ENCODE measurements at places on chromosomes 12 and 14.

DNA sequence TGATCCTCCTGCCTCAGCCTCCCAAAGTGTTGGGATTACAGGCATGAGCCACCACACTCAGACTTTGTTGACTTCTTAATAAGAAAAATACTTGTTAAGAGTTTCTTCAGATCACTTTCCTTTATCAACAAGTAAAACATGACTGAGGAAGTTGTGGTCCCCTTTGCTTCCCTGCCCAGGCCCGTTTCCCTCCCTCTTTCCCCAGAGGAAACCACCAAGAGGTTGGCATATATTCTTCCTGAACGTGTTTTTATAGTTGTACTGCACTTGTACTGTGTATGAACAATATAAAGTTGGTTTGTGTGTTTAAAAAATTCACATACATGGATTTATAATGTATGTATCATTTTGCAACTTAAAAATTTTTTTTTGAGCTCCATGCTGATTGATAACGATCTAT, 28.4 kb downstream of the PTPN11 start:
- no peak for DNase-seq

- no peak for DNase-seq
These were observed 37.2 kb downstream of the ATF7IP start for GRCh38 chr12:14402697-14403096.

GRCh38 chr12:8455727-8456360, at the start of gene CLEC6A:
TSS of gene CLEC6A (plus strand) at chr12:8455962. CDS start at chr12:8456112, 150 bp downstream.
- no peak for DNase-seq

DNA sequence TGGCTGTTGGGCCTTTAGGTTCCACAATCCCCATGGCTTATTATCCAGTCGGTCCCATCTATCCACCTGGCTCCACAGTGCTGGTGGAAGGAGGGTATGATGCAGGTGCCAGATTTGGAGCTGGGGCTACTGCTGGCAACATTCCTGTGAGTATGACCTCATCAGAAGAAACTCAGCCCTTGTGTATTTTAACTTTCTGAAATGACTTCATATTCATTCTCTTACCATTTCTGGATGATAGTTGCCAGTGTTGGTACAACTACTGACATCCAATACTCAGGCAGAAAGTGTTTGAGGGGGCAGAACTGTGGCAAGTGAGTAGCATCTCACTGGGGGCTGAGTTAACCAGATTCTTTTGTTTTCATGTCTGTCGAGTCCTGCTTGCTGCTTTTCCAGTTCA, 2.3 kb downstream of the DAZAP2 start:
- no peak for DNase-seq

DNA sequence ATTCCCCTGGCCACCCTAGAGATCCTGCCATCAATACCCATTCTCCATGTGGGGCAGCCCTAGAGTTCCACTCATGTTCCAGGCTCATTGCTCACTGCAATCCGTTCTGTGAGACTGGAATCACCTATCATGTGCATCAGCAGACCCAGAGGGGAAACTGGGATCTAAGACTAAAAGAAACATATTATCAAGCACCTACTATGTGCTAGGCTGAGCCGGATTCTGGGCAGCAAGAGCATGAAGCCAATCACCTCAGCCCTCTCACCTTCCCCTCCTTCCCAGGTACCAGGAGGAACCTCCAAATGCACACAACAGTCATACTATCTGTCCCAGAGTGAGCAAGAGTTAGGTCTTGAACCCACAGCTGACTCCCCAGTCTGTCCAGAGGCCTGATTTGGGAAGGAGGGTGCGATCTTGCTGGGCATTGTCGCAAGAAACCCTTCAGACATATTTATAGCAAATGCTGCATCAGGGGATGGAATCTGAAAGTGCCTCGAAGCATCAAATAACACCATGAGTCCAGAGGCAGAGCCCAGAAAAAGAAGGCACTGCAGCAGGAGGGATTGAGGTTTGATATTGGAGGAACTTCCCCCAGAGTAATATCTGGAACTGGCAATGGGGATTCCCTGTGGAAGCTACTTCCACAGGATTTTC, 6.7 kb upstream of the CACNB3 start:
- DNase-seq: no peak

GRCh38 chr12:54173066-54173726, 15.6 kb downstream of the SMUG1 start:
- DNase-seq: no peak

DNA sequence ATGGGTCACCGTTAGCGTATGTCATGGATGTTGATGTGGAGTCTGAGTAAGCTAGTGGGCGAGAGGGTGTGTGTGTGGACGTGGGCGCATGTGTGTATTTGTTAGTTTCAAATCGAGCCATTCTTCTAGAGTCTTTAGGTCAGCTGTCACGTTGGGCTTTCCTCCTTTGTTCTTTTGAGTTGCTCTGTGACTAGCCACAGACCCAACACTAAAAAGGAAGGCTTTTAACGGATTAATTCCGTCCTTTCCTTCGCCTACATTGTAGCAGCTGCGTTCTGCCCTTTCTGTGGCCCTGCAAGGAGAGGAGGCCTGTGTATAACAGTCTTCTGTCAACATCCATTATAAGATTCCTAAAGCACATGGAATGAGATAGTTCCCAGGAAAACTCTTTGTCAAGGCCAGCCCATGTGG, 117.2 kb upstream of the DNM1L start:
- peak; percentile 51 for DNase-seq

GRCh38 chr14:34212172-34212929, 249.7 kb downstream of the SPTSSA start:
- no peak for DNase-seq

GRCh38 chr12:12927211-12928079, 24.5 kb downstream of the GPRC5D start:
- no peak for DNase-seq

GRCh38 chr12:78290606-78291345, 460.1 kb downstream of the NAV3 start:
- DNase-seq: peak; percentile 28

DNA sequence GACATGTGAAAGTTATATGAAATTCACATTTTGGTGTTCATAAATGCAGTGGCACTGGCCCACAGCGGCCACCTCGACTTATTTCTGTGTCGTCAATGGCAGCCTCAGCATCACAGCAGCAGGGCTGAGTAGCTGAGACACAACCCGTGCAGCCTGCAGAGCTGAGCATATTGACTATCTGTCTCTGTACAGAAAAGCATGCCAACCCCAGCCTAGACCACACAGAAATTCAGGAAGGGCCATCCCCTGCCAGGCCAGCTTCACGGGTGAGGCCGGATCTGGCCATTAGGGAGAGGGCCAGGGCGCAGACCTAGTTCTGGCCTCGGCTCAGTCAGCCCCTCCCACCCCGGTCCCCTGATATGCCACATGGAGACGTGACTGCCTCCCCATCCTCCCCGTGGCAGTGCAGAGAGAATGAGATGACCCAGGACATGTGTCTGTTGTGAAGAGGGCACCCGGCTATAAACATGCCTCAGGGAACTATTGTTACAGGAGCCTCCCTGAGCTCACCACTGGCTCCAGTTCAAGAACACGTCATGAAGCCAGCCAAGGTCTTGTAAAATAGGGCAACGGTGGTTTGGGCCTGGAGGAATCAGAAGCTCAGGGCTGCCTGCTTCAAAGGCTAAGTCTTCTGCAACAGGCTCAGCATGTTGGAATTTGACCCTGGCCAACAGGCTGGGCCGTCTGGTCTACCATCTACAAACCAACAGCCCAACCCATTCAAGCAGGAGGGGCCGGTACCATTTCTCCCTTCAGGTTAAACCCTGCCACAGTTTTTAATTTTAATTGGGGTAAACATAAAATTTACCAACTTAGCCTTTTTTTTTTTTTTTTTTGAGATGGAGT, 25.5 kb downstream of the SCARB1 start:
- DNase-seq: peak; percentile 97

GRCh38 chr12:96501133-96501761, 11.9 kb downstream of the CFAP54 start:
- DNase-seq: no peak

Data from retinal pigment epithelial cell (primary cell).